ENCODE measurements at places on chromosomes 4 and X. TPM values are rescaled to one million over a fixed set of nuclear protein-coding genes. Genes with fewer than 3 reads are reported as not detected.

Gene RHOXF2B
- not detected for total RNA-seq

Gene COX7B2
- not detected for total RNA-seq

Gene LNX1
- 0.86 TPM for total RNA-seq

Gene LUZP4
- not detected for total RNA-seq

Gene TTC29
- 3.1 TPM for total RNA-seq

Gene SPARCL1
- total RNA-seq = not detected

Gene SYNPO2
- total RNA-seq = 17.0 TPM

Gene PPEF2
- under 0.01 TPM for total RNA-seq

Gene PCDH11X
- total RNA-seq = not detected

Gene TRO
- 5.6 TPM for total RNA-seq

Gene PAGE2
- not detected for total RNA-seq

Gene SLITRK2
- not detected for total RNA-seq

Gene MTNR1A
- 0.14 TPM for total RNA-seq

Gene SYN1
- total RNA-seq = 1.1 TPM

Gene NXF2B
- total RNA-seq = not detected

Gene PORCN
- total RNA-seq = 15.5 TPM

Data from placental pericyte (primary cell).